Stimulated activated CD8-positive, alpha-beta memory T cell treated with anti-CD3 and anti-CD28 coated beads, Interleukin-4, amount 100 ng/mL, for 1 hour (primary cell): ENCODE measurements at places on chromosomes 7 and 10.

- peak; percentile 2 for DNase-seq
Observed at GRCh38 chr10:31320550-31321211, 1.7 kb downstream of the ZEB1 start.

GRCh38 chr10:13993169-13993568, 337.6 kb downstream of the FRMD4A start:
- DNase-seq: no peak

GRCh38 chr10:121698902-121699301, 100.7 kb upstream of the FGFR2 start:
- no peak for DNase-seq

- DNase-seq: no peak
Observed at GRCh38 chr7:25348104-25348503, 119.8 kb upstream of the NPVF start.

DNA sequence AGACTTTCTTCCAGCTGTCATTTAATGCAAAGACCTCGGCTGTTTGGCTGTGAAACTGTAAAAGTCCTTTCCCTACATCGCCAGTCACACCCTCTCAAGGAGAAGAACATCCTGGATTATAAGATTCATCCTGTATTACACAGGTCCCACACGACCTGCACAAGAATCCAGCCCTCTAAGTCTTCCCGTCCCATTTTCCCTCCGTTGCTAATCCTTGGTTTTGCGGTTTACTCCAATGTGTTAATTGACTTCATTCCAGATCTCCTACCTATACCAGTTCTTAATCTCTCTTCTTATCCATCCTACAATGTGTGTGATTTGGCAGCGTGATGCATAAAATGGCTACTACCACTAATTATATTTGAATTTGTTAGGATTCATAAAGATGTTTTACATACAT, 110.4 kb downstream of the COL28A1 start:
- DNase-seq: no peak

DNA sequence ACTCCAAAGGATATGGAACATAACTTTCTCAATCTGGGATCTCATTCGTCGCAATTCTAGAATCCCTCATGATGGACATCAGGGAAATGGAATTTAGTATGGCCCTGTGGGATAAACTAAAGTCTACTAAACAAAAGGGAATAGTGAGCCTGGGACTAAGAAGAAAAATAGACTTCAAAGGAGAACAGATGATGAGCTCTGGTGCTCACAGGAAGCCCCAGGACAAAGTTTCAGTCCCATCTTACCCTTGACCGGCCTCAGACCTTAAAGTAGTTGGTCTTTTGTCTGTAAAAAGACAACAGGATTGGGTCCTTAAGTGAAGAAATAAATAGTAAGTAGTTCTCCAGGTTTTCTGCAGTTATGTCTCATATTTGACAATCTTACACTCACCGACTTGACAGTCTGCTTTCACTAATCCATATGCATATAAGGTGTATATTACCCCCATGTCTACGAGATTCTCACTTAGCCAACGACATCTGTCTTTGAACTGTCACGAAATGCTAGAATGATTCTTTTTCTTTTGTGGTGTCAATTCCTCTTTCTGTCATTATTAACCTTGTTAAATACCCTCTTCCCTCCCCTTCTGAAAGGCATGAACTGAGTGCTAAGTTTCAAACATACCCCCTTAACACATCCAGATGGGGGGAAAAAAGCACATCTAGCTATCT, 10.9 kb upstream of the IKZF1 start:
- DNase-seq: no peak

DNA sequence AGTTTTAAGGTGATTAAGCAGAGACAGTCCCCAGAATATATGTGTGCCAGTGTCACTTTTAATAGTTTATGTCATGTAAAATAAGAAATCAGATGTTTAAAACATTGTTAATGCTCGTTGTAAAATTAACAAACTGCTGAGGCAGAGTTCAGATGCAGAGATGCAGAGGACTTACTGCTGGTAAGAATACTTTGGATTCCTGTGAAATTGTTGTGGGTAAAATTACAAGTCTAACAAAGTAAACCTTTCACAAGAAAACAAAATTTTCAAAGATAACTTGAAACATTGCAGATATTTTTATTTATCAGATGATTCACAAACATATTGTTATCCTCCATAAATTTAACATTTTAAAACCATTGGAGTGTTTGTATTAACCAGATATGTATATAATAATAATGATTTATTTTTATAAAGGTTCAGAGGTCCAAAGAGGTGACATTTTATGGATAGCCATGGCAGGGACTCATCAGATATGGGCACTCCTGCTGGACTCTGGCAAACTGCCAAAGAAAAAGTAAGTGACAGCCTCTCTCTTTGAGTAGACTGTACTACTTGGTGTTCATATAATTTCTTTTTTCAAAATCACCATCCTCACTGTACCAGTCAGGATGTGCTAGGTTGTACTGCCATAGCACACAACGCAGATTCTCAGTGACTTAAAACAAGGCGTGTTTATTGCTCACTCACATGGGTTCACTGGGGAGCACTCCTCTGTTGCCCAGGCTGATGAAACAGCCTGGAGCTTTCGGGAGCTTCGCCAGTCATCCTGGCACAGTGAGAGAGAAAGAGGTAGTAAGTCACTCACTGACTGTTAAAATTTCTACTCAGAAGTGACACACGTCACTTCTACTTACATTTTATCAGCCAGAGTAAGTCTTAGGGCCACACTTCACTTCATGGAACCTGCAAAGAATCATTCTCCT, 43.5 kb downstream of the NHLRC2 start:
- DNase-seq: no peak
